ENCODE measurements at places on chromosomes 16 and 17.

- peak; percentile 97 for DNase-seq
Measured at GRCh38 chr17:35804658-35805192, 4.6 kb upstream of the TAF15 start.

DNA sequence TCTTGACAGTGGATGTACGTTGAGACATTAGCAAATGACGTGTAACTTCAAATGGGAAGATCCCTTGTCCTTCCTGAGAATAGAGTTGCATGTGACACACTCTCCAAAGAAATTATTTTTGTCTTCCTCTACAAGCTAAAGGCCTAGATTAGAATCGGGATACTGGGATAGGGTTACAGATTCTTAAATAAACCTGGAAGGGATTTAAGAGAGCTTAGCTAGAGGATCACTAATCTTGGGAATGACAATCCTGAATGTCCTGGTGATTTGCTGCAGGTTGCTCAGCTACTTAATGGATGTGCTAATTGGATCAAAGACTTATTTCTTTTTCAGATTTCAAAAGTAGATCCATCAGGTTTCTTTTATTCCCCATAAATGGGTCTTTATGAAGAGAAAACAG is 101.9 kb downstream of the KCNJ2 start:
- no peak for DNase-seq

DNA sequence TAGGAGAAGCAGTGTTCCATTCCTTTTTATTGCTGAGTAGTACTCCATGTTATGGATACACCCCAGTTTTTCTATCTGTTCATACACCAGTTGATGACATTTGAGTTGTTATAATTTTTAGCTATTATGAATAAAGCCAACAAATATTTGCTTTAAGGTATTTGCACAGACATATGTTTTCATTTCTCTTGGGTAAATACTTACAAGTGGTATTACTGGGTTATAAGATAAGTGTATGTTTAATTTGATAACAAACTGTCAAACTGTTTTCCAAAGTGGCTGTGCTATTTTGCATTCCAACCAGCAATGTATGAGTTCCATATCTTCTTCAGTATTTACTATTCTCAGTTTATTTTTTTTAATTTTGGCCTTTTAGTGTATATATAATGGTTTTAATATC is 27.7 kb upstream of the GFOD2 start:
- no peak for DNase-seq

DNA sequence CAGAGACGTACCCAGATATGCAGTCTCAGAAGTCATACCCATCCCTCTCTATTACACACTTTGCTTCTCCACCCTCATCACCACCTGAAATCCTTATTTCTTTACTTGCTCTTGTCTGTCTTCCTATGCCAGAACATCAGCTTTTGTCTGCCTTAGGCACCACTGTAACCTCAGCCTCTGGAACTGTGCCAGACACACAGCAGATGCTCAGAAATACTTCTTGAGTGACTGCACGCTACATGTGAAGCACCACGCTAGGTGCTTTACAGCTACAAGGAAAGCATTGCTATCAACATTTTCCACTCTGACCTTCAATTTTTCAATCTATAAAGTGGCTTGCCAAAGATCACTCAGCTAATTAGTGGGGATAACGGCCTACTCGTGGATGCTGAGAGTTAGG is 226.8 kb downstream of the CHD9NB start:
- peak; percentile 5 for DNase-seq

DNA sequence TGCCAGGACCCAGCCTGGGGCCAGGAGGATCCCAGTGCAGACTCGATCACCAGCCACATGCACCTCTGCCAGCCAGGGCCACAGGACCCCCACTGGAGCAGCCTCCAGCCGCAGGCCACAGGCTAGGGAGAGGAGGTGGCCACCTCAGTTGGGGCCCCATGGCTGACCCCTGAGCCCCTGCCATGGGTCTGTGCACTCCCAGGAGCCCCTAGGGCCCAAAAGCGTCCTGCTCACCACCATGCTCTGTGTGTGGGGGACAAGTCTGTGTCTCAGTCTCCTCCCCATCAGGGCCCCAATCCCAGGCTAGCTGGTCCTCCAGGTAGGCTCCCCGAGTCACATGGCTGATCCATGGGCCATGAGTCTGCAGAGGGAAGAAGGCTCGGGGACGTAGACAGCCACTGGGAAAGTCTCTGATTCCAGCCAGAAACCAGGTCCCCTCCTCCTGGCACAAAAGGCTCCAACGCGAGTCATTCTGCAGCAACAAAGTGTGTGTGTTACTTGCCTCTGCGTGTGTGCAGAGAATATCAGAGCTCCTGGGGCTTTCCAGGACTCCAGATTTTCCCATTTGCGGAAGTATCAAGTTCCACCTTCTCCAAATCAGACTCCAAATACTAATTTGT is 6.1 kb upstream of the PRSS8 start:
- no peak for DNase-seq
